Epithelial cell of proximal tubule (primary cell): ENCODE measurements at places on chromosomes 5 and 9.

DNA sequence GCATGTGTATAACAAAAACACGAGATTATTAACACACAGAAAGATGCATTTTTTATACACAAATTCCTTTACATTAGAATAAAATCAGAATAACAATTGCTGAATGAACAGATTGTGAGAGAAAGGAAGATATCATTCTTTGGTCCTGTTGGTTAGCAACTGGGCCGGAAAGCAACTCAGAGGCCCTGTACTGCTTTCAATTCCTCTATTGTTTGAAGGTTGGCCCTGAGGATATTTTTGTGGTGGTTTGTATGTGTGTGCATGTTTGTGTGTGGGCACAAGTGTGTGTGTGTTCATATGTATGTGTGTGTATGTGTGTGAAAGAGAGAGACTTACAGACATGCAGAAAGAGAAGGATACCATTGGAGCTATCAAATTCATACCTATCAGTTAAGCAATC lies 356.8 kb upstream of the DMAC1 start:
- no peak for DNase-seq

DNA sequence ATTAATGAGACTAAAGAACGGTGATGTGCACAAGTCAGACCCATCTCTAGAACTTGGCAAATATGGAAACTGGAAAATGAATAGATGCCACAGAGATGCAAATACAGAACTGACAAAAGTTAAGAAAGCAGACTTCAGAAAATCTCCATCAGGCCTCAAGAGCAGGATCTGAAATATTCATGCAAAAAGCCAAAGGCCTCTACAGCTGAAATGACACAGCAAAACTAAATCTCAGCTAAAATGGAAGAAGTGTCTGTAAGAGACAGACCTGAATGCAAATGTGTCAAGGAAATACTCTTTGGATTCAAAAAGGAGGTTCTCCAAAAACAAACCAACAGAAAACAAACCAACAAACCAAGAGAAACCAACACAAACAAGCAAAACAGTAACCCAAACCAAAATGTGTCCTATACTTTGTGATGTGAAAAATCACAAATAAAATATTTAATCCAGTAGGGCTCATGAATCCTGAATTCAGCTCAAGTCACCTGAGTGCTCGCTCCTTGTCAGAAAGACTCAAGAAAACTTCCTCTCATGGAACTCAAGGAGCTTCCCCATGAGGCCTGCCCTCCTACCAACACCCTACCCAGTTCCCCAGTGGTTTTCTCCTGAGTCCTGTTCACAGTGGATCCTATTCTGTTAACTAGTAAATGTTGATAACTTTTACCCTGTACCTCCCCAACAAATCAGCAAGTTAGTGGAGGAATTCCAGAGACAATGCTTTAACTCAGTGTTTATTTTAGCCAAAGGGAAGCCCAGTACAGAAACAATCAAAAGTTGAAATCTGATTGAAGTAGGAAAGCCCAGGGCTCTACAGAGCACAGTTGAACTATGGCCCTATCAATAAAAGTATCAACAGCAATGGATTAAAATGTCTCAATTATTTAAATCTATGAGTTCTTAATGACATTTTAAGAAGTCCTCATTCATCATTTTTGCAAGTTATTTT lies 14.6 kb downstream of the MRPS27 start:
- no peak for DNase-seq

GRCh38 chr5:81575924-81576323 lies 175.0 kb downstream of the SSBP2 start:
- DNase-seq = no peak

DNA sequence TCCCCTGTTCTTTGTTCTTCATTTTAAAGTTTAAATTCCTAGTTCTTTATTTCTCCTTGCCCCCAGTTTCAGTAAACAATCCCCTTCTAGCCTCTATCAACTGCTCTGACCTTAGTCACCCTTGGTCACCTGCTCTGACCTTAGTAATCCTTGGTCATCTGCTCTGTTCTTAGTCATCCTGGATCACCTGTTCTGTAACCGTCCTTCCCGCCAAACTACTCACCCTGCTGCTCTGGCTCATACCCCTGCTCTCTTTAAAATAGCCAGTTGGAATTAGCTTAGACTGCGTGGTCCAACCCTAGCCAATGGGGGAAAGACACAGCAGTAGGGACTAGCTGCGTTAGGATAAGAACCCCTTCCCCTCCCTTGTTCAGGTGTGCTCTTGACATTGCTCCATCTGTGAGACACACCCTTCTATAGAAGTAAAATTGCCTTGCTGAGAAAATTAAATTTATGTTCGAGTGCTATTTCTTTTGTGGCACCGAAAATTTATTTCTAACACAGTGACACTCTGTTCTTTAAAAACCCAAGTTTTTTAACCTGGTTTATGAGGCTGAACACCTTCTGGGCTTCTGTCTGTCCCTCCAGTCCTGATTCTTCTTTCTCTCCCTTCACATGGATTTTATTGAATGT lies 3.8 kb downstream of the PRRC1 start:
- DNase-seq = no peak

DNA sequence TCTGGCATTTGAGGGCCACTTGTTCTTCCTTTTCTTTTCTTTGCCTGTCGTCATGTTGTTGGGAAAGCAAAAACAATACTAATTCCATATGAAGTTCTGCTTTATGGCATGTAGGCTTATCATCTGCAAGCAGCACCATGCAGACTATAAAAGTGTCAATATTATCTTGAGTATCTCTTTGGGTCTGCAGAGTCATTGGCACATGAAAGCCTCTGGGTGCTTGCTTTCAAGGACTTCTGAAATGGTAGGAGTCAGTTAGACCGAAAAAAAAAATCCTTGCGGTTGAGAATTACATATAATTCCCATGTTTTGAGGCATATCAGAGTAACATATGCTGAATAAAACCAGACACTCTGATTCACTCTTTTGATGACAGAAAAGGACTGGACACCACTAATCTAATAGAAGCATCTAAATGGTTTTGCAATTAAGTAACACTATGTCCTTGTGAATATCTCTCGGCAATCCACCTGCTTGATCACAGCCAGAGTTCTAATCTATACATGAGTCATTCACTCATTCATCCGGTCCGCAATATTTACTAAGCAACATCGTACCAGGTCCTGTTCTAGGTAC lies 44.4 kb downstream of the GNAQ start:
- no peak for DNase-seq

DNA sequence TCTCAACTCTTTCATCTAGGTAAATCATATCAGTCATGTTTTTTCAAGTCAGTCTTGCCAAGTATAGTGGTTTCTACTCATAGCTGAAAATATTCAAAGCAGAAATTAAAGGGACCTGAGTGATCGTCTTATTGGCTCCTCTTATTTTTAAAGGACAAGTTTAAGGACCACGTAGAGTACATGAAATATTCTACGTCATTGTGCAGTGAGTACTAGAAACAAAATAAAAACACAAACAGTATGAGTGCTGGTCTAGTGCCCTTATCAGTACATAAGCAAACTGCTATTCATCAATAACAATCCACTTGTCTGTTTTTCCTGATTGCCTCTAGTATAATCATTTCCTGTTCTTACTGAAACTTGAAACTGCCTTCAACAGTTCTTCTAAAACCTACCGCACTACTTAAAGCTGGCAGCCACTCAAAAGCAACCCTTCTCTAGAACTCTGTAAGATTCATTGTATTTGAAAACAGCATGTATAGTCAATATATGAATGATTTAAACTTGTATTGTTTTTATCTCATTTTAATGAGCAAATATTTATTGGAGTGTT lies 853.7 kb downstream of the TAF11L14 start:
- DNase-seq = no peak

DNA sequence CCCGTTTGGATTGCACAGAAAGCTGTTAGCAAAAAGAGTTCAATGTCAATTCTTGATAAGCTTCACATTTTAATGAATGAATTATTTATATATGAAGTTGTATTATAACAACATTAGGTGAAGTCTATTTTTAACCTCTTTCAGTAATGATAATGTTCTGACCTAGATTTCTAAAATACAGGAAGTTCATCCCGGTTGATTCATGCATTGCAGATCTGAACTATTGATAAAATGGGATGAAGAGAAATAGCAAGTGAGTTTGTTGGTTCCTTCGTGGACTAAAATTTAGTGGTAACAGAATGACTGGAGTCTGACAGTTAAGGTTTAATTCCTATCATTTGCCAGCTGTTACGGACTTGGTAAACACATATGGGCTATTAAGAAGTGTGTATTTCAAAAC lies 180.5 kb downstream of the PCSK1 start:
- no peak for DNase-seq

DNA sequence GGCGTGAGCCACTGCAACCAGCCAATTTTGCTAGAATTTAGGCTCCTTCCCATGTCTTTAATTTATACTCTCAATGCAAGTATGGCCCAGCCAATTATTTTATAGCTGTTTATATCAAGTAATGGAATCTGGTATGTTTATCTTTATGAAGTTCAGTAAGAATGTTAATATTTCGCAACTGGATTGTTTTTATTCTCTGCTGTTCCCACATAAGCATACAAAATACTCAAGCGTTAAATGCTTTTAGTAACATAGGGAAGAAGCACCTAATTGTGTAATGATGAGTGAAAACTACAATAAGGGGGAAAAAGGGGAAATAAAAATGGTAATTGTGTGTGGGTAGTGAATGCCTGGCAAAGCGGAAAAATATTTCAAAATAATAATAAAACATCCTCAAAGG lies 21.3 kb downstream of the PWWP2A start:
- no peak for DNase-seq

DNA sequence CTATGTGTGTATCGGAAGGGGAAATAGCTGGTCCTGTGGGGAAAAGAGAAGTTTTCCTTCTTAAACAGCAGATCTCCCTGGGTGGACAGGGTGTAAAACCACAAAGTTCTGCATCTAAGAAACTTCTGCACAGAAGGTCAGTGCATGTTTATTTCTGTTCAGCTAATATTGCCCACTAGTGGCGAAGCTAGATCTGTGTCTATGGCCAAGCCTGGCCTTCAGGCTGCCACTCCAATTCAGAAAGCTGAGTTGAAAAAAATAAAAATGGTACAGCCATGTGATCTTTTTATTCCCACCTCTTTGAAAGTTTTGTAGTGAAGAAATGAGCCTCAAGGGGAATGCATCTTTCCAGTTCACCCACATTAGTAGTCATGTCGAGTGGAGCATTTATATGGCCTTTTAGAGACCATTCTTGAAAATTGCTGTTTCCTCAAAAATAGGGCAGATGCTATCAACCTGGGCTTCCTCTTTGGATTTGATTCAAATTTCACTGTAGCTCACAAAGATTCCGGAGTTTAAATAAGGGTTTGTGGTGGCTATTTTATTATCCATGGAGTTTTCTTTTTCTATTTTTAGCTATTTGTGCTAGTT lies 488.0 kb downstream of the PRELID2 start:
- no peak for DNase-seq

DNA sequence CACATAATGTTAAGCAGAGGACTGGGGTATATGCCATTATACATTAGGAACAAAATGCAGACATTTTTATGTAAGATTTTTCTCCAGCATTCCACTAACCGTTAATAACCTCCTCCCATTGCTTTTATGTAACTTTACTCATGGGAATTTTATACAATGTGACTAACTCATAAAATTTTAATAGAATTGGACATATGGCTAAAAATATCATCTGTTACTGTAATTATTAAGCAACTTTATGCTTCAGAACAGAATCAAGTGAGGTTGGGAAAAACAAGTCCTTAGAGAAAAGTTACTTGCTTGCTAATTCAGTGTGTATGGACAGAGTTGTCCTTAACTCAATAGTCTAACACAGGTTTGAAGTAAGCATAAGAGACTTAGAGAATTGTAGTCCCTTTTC lies 54.8 kb upstream of the PCSK1 start:
- no peak for DNase-seq

DNA sequence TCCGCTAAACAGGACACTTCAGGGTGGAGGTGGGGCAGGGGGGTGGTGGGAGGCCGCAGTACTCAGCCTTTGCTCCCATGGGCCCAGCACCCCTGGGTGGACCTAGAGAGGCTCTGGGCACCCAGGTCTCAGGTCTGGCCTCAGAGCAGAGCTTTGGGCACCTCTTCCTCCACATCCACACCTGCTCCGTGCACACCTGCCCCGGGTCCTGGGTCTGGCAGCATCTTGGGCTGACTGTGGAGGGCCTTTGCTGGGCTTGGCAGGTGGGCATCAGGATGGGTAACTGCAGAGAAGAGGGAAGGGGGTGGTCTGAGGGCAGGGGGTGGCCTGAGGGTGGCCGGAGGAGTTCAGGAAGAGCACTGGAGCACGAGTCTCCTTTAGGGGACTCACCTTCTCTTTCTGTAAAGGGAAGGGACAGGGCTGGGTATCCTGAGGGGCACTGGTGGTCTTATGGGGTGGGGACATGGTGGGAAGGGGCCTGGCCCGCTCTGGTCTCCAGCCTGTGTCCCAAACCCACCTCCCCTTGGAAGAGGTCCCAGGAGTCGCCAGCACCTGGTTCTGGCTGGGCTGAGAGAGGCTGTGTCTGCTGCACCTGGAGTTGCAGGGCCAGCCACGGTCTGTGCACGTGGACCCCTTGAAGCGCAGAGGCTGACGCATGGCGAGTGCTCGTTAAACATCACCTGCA lies 106.7 kb upstream of the IER5L start:
- no peak for DNase-seq

DNA sequence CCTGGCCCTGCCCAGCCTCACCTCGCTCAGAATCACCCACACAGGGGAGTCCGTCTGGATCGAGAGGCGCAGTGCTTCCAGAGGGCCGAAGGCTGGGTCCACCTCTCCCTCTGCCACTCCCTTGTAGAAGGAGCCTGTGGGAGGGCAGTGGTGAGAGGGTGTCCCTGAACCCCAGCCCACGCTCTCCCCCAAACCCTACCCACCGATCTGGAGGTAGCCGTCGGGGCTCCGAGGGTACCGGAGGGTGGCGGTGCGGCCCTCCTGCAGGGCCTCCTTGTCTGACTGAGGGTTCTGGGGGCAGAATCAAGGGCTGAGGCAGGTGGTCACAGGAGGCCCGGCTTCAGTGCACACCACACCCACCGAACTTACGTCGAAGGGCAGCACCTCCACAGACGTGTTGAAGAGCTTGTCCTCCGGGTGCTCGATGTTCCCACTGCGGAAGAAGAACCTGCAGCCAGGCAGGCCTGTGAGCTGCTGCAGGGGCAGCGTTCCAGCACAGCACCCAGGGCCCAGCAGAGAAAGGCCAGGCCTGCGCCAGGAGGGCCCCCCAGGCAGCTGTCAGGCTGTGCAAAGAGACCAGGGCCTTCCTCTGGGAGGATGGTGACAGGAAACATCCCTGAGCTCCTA lies 4.5 kb downstream of the LTC4S start:
- no peak for DNase-seq

DNA sequence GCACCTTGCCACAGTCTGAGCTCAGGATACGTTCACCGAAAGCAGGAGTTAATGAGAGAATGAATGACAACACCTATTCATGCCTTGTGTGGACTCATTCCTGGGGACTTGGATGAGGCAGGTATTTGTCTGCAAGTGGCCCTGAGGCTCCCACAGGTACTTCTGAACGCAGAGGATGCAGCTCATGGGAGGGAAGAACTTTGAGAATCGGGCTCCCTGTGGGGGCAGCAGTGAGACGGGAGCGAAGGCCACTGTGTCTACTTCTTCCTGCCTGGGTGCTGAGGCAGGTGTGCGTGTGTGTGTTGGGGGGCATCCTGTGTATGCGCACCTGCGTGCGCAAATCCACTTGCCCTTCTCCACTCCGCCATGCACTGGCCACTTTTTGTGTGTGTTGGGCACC lies 42.2 kb downstream of the PTPN3 start:
- no peak for DNase-seq

GRCh38 chr5:74251141-74252035 lies 389.1 kb downstream of the ENC1 start:
- DNase-seq = peak; percentile 84

GRCh38 chr9:4095484-4095883 lies 204.4 kb downstream of the GLIS3 start:
- no peak for DNase-seq
